ENCODE measurements at places on chromosomes 12 and 14.

DNA sequence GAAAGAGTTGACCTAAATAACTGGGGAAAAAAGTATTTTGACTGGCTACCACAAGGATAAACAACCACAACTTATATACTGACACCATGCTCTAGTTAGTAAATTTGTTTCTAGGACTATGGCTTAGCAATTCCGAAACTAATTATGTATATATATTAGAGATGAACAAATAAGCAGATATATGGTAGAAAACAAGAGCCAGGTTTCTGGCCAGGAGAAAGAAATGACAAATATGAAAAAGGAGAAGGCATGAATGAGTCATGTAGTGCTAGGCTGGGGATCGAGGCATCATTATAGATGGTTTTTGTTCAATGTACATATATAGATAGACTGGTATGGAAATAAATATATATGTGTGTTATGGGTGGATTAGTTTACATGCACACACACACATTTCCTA, 5.5 kb upstream of the LRRC74A start:
- DNase-seq = no peak

DNA sequence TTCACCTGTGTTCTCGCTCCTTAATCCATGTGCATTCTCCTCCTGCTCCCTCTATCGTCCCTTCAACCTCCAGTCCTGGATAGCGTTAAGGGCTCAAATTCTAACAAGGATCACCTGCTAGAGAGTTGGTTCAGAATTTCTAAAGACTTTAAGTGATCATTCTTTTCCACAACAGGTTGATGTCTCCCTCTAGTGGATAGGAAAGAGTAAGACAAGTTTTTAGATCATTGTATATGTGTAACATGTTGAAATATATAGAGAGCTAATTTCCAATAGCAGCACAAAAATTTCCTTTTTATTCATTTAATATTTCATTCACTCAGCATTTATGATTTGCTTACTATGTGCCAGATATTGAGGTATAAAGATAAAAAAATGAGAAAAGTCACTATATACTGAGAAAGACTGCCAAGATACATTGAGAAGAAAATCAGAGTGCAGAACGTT, 9.3 kb upstream of the ESR2 start:
- no peak for DNase-seq

- DNase-seq = no peak
Observed at GRCh38 chr12:29035112-29035511, 114.0 kb upstream of the FAR2 start.

DNA sequence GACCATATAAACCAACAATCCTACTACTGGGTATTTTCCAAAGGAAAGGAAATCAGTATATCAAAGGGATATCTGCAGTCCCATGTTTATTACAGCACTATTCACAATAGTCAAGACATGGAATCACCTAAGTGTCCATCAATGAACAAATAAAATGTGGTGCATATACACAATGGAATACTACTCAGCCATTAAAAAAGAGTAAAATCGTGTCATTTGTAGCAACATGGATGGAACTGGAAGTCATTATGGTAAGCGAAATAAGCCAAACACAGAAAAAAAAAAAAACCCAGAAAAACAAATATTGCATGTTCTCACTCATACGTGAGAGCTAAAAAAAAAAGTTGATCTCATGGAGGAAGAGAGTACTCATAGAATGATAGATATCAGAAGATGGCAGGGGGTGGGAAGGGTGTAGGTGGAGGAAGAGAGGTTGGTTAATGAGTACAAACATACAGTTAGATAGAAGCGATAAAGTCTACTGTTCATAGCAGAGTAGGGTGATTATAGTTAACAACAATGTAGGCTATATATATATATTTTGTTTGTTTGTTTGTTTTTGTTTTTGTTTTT, 49.3 kb downstream of the BCAT1 start:
- no peak for DNase-seq

DNA sequence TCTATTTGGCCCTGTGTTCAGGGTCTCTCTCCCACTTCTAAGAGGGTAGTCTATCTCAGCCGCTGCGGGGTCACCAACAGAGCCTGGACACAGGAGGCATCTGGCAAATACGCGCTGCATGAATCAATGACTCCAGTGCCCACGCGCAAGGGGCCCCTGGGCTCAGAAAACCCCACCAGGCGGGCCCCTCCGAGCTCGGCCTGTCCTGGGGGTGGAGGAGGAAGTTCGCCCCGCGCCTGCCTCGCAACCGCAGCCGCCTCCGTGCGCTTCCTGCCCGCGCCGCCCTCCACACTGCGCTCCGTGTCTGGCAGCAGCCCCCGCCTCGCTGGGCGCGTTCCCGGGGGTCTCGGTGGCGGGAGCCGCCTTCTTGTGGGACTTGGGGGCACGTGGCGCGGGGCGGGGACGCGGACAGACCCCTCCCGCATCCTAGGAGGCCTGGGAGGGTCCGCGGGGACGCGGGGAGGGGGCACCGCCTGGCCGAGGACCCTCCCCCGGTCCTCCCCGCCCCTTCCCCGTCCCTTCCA, 811 bp upstream of the FBRSL1 start:
- peak; percentile 68 for DNase-seq

- DNase-seq = no peak
Observed at GRCh38 chr14:75016815-75017214, 14.1 kb downstream of the EIF2B2 start.

DNA sequence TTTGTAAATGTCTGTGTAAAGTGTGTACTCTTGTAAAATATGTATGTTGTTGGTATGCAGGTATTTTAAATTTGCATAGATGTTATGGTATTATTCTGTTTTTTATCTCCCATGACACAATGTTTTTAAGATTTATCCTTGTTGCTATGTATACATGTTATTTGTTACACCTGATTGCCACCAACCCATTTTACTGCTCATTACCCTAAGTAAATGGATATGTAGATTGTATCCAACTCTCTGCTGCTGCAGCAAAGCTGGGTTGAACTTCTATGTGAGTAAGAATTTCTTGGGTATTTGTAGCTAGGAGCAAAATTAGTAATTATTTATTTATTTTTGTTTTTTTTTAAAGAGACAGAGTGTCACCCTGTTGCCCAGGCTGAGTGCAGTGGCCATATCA, 6.2 kb downstream of the APAF1 start:
- no peak for DNase-seq

DNA sequence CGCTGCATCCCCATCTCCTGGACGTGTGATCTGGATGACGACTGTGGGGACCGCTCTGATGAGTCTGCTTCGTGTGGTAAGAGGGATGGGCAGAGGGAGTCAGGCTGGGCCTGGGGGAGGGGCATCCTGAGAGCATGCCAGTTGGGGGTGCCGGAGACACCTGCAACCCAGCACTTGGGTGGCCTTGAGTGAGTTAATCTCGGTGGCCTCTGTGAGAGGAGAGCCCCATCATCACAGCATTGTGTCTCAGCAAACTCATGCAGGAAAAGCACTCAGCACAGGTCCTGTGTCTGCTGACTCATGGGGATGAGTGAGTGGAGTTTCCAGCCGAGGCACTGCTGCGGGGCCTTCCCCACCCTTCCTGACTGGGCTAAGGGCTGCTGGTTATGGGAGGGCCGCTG, 19.6 kb upstream of the LRP1-AS start:
- DNase-seq = no peak

GRCh38 chr12:113649256-113649830, 177.7 kb upstream of the LHX5 start:
- DNase-seq = no peak

GRCh38 chr12:104935886-104936285, 22.2 kb downstream of the SLC41A2 start:
- no peak for DNase-seq

DNA sequence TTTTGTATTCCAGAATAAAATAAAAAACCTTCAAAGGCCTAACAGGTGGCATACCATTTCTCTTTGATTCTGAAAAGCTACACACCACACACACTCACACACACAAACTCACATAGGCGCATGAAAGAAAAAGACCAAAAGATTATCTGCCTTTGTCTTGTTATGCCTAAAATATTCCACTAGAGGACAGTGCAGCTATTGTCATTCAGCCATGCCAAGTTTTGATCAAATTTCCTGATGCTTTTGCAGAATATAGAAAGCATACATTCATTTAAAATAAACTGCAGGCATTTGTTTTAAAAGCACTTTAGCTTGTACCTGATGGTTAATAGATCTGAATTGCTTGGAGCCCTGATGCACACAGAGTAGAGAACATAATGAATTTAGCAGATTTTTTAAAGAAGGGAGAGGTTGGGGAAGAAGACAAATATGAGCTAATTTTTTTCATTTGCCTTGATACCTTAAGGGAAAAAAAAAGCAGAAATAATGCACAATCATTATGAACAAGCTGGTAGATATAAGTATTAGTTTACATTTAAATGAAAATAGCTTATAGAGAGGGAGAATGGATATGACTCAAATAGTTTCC, 1766.9 kb upstream of the SEL1L start:
- DNase-seq = no peak

DNA sequence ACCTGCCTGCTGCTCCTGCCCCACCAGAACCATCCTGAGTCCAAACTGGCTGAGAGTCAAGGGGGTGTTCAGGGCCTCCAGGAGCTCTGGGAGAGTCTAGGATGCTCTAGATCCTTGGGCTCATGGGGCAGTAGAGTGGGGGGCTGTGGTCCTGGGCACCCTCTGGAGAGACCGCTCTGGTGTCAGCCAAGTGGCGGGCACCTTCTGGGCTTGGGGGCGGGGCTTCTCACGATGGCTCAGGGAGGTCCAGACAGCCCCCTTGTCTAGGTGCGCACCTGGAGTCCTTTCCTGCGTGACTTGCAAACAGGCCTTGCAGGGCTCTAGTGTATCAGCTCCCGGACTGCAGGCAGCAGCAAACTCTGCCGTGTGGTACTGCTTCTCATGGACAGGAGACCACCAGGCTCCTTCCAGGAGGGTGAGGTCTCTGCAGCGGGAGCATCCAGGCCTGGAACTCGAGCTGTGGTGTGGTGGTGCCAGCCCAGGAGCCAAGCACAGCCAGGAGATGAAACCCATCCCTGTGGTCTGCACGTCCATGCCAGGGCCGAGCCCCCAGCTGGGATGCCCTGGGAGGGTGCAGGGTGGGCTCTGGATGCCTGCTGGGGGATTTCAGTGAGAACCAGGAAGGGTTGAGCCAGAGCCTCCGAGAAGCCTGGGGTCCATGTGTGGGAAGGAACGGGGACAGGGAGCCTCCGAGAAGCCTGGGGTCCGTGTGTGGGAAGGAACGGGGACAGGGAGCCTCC, 15.0 kb downstream of the PACS2 start:
- DNase-seq = no peak

- no peak for DNase-seq
Observed at GRCh38 chr12:124573839-124574786, 6.7 kb upstream of the NCOR2 start.

- no peak for DNase-seq
Observed at GRCh38 chr12:63294327-63294632, 143.3 kb upstream of the AVPR1A start.

DNA sequence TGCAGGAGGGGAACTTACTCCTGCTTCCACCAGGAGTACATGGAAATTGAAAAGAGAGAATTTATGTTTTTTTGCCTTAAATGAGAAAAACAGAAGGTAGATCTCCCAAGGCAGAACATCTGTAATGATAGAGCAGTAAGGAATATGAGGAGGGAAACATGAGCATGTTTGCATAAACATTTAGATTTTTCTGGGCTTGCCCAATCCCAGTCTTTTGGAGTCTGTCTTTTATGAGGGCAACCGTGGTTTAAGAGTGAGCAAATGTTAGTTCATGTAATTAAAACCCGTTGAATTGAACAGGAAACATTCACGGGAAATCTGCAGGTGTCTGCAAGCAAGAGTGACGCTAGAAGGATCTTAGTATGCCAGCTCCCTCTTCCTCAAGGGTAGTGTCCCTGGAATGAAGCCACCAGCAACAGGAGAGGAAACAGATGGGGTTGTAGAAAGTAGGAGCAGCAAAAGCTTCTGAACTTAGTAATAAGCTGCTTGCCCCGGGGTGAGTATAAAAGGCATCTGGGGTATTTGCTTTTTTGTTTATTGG, 79.3 kb downstream of the ARF6 start:
- DNase-seq = peak; percentile 46

GRCh38 chr12:94743174-94743573, 92.8 kb upstream of the TMCC3 start:
- DNase-seq = no peak

GRCh38 chr14:21771671-21772070, 98.1 kb upstream of the OR4E1 start:
- no peak for DNase-seq

DNA sequence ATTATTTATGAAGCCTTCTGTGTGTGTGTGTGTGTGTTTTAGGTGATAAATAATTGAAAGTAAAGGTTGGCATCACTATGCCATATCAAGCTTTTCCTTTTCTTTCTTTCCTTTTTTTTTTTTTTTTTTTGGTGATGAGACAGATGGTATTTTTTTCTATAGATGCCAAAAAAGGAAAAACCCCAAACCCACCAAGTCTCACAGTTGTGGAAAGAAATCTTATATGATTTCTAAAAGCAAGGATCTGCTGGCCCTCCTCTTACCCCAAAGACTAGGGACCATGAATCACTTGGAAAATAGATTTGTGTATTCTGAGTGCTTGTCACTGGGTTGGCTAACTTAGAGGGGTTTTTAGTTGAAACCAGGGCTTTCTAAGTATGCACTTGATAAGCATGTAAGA, 181.3 kb downstream of the TMEM117 start:
- no peak for DNase-seq

GRCh38 chr12:120445911-120446843, at the start of the genes GATC and TRIAP1:
Gene GATC (plus strand): TSS chr12:120446444. CDS start chr12:120446481, 37 bp downstream.
Gene TRIAP1 (minus strand): TSS chr12:120446384. CDS start chr12:120446372, 12 bp downstream.
- DNase-seq = peak; percentile 93

DNA sequence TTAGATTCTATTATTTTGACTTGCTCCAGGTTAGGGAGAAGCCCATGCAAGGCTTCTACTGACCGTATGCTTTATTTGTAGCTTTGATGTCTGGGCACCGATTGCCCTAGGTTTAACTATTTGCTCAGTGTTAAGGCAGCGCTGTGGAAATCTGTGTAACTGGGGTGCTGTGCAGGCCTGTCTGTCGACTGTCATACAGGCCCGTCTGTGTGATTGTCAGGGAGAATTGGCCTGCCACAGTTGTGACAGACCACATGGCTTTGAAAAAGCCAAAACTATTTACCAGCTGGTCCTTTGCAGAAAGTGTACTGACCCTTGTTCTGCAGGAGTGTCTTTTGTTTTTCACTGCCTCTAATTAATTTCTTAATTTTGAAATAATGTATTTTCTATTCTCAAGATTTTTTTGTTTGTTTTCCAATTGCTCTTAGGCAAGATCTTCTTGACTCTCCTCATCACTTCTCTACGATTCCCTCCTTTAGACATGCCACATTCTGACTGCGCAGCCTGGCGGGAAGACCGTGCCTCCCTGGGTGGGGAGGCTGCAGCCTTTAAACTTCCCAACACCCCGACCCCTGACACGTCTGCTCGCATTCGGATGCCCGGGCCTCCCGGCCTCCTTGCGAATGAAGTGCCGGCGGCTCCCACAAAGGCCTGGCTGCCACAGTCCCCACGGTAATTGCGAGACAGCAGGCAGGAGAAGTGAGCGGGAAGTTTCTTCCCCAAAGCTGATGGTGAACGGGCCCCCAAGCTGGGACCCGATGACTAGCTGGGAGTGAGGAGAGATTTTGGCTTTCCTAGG, 99.0 kb upstream of the EVL start:
- DNase-seq = no peak
